ENCODE measurements at places on chromosomes 5 and 9.

DNA sequence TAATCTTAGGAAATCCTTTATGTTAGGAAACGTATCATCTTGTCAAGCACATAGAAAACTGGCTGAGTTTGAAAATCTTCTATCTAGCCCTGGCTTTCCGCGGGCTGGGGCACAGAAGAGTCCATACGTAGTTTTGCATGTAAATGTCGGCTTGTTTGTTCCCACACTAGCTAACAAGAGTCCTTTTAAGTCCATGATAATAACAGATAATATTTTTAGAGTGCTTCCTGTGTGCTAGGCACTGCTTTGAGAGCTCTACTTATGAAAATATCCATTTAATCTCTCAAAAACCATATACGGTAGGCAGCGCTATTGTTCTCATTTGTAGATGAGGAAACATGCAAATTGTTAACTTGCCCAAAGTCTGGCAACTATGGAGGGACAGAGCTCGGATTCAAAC is 40.5 kb downstream of the FYB1 start:
- DNase-seq: no peak

GRCh38 chr5:58548068-58548467 is 34.8 kb upstream of the RAB3C start:
- no peak for DNase-seq

GRCh38 chr5:9698841-9699240 is 68.7 kb upstream of the TAS2R1 start:
- no peak for DNase-seq

DNA sequence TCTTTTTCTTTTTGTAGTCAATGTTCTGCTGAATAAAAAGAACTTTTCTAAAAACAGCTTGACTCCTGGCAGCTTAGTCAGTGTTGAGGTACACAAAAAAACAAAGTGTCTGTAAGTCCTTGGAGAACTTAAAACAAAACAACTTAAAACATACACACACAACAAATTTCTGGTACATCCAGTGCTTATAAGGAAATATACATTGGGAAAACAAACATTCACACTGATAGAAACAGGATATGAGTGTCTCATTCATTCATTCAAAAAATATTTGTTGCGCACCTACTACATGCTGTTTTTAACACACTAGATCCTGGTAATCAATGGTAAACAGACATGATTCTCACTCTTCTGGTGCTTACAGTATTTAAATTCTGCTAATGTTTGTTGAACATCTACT is 27.4 kb upstream of the MEGF9 start:
- DNase-seq: no peak

GRCh38 chr9:95796029-95796428 is 79.5 kb upstream of the ERCC6L2 start:
- DNase-seq: no peak

DNA sequence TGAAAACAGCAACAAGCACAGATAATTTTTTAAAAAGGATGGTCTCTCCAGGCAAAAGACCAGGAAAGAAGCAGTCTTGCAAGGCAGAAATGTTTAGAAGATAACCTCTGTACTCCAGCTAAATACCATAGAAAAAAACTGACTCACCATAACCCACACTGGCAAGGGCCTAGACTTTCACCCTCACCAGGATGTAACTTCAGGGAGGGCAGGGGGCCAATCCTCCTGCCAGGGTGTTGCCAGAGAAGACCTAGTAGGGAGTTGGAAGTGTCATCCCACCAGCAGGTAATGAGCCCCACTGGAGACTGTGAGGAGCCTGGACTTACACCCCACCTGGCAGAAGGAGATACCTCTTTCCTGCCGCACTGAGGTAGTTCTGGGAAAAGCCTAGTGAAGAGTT is 97.6 kb downstream of the PRELID2 start:
- no peak for DNase-seq

DNA sequence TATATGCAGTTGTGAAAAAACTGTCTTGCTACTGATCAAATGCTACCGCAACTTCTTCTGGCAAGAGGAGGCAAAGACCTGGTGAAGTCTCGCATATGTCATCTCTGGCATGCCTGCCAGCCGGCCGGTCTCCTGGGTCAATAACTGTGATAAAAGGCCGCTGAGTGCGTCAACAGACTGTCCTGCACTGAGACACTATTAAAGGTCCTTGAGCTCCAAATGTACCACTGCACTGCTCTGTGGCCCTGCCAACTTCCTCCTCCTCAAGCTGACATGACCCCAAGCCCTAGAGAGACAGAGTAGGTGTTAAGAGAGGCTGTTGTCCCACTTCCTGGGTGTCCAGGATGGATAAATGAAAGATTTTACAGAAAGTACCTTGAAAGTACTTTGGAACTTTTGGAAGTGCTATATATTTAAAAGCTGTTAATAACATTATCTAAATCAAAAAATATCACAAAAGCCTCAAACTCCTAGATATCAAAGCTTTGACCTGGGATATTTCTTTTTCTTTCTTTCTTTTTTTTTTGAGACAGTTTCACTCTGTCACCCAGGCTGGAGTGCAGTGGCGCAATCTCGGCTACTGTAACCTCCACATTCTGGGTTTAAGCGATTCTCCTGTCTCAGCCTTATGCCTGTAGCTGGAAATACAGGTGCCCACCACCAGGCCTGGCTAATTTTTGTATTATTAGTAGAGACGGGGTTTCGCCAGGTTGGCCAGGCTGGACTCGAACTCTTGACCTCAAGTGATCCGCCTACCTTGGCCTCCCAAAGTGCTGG is 31.5 kb downstream of the RAPGEF1 start:
- DNase-seq: no peak

DNA sequence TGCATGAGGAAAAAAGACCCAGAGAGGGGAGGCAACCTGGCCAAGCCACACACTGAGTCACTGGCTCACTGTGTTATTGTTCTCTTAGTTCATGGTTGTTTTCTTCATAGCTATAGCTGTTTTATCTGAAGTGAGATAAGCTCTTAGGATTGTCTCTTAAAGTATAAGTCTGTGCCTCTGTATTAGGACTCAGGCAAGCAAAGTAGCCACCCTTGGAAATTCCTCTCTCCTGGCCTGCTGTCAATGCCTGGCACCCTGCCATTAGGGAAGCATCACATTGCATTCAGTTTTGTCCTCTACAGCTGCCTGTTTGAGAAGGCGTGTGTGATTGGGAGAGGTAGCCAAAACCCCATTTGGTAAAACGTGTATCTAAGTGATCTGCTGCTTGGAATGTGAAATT is 147.4 kb upstream of the GLRA1 start:
- DNase-seq: no peak

DNA sequence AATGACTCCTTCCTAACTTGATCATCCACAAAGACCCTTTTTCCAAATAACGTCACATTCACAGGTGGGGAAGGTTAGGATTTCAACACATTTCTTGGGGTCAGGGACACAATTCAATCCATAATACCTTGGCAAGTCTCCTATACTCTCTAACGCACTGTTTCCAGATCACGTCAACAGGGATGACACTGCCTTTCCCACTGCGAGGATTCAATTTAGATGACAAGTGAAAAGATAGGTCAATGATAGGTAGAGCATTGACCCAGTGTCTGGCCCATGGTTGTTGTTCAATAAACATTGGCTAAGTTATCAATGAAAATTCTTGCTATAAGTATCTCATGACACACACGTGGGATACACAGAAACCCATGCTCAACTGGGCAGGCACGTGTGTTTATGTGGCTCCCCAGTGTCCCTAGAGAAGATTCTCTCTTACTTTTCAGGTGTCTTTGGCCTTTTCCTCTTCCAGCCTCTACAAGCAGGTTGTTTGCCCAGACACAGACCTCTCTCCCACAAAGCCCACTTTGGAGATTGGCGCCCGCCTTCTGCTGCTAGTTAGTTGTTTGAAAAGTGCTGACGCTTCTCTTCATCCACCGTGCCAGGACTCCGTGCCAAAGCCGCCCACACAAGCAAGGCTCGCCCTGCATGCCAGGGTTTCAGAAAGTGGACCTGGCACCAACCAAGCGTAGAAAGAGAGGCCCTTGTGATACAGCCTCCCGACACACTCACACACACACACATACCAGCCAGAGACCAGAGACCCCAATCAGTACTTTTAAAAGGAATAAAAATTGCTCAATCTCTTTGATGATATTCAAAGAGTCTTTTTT is 594.5 kb downstream of the BNC2 start:
- DNase-seq: no peak

- DNase-seq: no peak
These were observed 58.2 kb downstream of the ZFAND5 start for GRCh38 chr9:72306761-72307160.

GRCh38 chr5:140287801-140288521 is 14.9 kb downstream of the PFDN1 start:
- no peak for DNase-seq

GRCh38 chr5:172186114-172186695 is 1.8 kb downstream of the STK10 start:
- DNase-seq: no peak

GRCh38 chr5:82499725-82500244 is 221.6 kb upstream of the RPS23 start:
- no peak for DNase-seq

DNA sequence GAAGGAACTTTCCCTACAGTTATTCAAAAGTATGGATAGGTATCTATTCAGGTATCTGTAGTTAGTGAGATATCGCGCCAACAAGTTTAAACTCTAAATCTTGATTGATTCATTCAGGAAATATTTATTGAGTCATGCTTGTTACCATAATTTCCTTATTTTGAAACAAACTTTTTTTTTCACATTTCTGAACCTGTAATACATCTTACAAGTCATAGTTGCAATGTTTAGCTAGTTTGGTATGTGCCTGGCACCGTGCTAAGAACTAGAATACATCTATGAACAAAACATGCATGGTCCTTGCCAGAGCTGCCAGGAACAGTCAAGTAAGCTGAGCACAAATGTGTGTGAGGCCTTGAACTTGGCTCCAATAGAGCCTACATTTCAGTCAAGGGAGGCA is 226.4 kb downstream of the PCSK5 start:
- no peak for DNase-seq

GRCh38 chr9:37706290-37706689 is 47.3 kb upstream of the TRMT10B start:
- DNase-seq: no peak

DNA sequence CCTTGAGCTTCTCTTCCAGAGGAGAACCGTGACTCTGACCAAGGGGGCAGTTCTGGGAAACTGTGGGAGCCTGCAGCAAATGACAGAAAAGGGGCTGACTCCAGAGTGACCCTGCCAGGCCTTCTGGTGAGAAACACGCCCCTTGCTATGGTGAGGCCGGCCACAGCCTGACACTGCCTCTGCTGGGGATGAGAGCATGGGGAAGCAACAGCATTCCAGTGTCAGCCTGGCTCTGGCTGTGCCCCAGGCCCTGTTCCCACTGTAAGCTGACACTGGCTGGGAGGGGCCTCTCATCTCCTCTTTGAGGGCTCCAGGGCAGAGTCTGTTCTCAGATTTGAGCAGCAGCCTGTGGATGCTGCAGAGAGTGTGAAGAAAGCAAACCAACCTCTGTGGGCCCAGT is 180.0 kb upstream of the IL12B start:
- DNase-seq: peak; percentile 63

DNA sequence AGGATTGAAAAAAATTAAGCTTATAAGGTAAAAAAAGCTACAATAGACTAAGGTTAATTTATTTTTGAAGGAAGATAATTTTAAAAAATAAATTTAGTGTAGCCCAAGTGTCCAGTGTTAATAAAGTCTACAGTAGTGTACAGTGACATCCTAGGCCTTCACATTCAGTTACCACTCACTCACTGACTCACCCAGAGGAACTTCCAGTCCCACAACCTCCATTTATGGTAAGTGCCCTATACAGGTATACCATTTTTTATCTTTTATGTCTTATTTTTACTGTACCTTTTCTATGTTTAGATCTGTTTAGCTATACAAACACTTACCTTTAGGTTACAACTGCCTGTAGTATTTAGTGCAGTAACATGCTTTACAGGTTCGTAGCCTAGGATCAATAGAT is 79.8 kb upstream of the ZNF462 start:
- no peak for DNase-seq

- no peak for DNase-seq
These were observed 85.9 kb upstream of the FAM120A start for GRCh38 chr9:93365427-93366118.

DNA sequence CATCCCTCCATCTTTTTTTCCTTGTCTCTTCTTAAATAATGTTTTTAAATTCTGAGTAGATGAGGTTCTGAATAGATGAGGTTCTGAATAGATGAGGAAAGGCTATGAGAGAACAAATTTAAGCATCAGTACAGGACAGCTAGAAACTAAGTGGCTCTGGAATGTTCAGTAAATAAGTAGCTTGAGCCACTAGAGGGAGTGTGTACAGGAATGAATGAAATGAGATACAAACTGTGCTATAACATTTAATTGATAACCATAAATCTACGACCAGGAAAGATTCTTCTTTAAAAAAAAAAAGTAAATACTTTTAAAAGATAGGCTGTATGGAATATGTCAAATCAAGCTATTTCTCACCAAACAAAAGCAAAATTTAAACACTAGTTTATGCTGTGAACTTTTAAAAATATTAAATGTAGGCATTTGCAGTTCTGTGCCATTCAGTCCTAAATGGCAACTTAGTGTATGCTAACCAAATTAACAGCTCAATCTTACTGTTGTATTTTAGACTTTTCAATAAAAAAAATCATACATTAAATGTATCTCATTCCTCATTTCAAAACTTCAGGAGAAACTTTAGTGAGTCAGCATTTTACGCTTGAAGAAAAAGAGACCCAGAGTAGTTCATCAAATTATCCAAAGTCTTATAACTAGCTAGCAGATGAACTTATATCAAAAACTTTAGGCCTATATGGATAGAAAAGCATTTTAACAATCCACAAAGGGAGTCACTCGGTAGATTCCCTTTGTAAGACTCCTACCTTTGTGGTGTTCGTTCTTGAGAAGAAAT is 70.4 kb upstream of the SNX2 start:
- DNase-seq: peak; percentile 38

GRCh38 chr5:166648736-166649135 is 1642.7 kb upstream of the WWC1 start:
- no peak for DNase-seq

- no peak for DNase-seq
These were observed at the start of gene PKN3 for GRCh38 chr9:128702445-128702948. TSS of gene PKN3 (plus strand) at chr9:128702503. CDS start at chr9:128702916, 413 bp downstream.

DNA sequence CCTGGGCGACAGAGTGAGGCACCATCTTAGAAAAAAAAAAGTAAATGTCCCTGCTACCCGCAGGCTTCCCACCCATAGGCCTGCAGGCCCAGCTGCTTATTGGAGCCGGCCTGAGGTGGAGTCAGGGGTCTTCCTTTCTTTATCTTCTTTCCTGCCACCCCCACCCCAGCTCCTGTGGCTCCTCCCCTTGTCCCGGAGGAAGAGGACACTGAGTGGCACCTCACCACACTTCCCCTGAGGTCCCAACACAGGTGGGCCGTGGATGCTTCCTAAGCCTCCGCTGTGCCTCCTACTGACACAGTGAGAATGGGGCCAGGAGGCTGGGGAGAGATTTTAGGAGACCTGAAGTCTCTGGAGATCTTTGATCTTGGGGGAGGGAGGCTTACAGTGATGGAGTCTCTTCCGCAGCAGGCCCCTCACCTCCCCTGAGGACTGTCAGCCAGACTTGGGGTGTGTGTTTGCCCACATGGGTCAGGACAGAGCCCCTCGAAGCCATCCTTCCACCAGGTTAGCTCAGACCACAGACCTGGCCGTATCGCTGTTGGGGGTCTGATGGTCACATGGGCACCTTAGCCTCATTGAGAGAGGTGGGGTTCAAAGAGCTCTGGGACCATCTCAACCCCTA is 135.4 kb upstream of the IER5L start:
- no peak for DNase-seq

GRCh38 chr5:570446-570845 is 41.7 kb upstream of the CEP72 start:
- DNase-seq: no peak

GRCh38 chr5:55578771-55579170 is 44.0 kb upstream of the PLPP1 start:
- DNase-seq: no peak

- no peak for DNase-seq
These were observed 21.3 kb downstream of the WNK2 start for GRCh38 chr9:93205045-93205768.

All from AG09319 (cell line).